ENCODE measurements at places on chromosomes 5 and 9.

GRCh38 chr5:113276001-113276400 lies 158.8 kb downstream of the TSSK1B start:
- no peak for DNase-seq

DNA sequence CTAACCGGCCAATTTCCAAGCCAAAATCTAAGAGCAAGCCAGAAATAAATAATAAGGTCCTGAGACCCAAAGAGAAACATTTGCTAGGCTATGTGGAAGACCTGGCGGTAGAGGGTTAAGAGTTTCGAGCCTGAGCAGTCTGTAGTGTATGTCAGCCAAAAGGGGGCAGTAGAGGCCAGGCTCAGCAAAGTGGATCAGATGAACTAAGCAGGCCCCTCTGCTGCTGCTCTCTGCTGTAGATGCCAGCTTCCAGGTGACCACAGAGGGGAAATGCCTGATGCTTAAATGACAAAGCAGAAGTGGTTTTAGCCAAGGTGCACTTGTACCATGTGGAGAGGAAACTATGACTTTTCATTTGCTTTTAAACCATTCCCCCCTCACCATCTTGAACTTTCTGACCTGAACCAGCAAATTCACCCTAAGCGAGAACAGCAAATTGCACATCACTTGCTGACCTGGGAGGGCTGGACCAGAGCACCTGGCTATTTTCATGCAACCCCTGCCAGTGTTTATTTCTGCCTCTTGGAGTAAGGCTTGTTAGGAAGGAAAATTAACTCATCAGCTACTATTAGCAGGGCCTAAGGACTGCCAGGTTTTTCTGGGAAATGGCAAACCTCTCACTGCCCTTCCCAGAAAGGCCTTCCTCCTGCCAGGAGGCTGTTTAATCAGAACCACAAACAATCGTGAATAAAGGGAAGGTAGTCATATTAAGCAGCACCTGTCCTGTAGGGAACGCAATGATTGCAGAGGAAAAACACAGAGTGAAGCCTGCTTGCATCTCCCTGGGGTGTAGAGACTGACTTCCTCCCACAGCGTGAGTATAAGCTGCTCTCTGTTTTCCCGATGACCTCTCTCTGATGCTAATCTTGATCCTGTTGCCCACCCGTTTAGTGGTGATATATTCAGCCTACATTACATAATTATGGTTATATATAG lies 818.2 kb downstream of the TLR4 start:
- no peak for DNase-seq

- no peak for DNase-seq
Observed at GRCh38 chr5:130462516-130462915, 558.3 kb downstream of the CHSY3 start.

DNA sequence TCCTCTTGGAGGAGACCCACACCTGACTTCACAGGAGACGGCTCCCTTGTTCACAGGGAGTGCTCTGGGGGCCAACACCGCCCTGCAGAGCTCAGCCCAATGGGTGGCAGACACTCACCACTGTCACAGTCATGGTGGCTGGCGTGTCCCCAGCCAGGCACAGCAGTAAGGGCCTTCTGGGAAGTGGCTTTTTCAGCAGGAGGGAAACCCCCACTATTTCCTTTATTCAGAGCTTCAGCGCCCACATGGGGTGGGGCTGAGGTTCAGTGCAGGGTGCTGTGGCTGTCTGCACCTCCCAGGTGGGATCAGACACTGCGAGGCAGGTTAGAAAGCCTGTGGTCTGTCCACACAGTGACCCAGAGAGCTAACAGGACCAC lies 3.6 kb upstream of the SNAPC4 start:
- DNase-seq, result no peak

GRCh38 chr5:75510417-75510835 lies 1.0 kb downstream of the CERT1 start:
- peak; percentile 1 for DNase-seq

DNA sequence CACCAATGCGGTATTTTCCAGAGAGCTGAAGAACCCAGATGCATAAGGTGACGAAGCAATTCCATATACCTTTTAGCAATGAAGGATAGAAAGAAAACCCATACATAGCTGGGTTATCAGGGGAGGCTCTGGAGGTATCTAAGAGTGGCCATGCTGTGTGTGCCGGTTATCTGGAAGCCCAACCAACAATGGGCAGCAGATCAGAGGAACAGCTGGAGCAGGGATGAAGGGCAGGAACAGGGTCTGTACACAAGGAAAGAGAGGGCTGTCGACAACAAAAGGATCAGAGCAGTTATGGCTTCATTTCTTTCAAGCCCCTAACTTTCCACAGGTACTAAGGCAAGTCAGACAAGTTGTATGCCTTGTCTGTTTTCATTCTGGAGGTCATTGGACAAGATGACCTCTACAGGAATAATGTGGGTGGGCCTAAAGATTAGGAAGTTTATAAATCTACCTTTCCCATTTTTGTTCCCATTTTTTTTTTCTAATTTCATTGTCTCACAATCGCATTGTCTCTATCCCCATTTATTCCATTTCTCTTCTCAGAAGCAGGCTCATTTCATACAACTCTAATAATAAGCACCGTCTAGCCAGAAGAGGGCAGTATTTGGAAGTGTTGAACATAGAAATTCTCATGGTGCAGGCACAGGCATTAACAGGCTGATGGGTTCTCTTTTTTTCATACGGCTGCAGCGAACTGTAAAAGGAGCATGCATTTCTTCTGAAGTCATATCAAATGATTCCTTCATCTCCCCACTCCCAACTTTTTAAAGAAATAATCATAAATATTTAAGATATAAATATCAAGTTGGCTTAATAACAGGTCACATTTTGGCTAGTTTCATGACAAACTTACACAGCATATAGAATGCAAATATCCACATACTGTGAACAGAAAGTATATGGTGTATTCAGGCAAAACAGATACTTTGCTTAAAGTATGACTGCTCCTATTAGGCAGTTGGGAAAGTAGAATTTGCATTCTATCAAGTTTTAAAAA lies 63.5 kb downstream of the ZNF474 start:
- no peak for DNase-seq

- no peak for DNase-seq
Observed at GRCh38 chr9:76901801-76902200, 4.1 kb downstream of the PRUNE2 start.

GRCh38 chr5:142831009-142831383 lies 60.8 kb downstream of the ARHGAP26 start:
- no peak for DNase-seq

- DNase-seq, result no peak
Observed at GRCh38 chr5:138874771-138875551, at the start of gene LRRTM2. Gene LRRTM2, minus strand, starts transcription at chr5:138875335. Its CDS starts 424 bp downstream, at chr5:138874911.

GRCh38 chr9:19967216-19967887 lies 178.5 kb upstream of the SLC24A2 start:
- no peak for DNase-seq

DNA sequence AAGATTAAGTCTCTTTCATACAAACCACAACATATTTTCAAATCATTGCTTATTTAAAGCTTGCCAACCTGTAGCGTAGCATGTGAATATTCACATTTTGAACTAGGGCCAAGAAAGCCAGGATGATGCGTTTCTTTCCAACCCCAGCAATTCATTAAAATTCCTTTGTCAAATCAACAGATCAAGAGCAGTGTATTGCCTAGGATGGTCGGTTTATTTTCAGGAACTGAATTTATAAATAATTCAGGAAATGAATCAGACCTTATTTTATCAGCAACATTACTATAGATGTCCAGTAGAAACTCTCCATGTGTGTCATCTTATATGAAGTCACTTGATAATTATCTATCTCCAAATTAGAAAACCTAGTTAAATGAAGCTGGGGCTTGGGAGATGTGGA lies 13.2 kb upstream of the AUH start:
- no peak for DNase-seq

- no peak for DNase-seq
Observed at GRCh38 chr9:75894566-75894965, 4.1 kb downstream of the PCSK5 start.

DNA sequence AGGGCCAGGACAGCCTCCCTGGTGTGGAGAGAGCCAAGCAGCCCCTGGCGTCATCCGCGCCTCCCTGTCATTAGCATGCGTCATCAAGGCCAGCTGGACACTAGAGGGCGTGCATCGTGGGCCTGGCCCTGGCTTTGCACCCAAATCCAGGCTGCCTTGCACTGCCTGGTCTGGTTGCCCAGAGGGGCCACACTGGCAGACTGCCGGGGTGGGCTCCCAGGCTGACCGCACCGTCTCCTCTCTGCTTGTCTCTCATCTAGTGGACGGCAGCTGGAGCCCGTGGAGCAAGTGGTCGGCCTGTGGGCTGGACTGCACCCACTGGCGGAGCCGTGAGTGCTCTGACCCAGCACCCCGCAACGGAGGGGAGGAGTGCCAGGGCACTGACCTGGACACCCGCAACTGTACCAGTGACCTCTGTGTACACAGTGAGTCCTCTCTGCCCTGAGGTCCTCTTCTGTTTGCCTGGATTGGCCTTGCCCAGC lies 29.0 kb downstream of the HK3 start:
- no peak for DNase-seq

DNA sequence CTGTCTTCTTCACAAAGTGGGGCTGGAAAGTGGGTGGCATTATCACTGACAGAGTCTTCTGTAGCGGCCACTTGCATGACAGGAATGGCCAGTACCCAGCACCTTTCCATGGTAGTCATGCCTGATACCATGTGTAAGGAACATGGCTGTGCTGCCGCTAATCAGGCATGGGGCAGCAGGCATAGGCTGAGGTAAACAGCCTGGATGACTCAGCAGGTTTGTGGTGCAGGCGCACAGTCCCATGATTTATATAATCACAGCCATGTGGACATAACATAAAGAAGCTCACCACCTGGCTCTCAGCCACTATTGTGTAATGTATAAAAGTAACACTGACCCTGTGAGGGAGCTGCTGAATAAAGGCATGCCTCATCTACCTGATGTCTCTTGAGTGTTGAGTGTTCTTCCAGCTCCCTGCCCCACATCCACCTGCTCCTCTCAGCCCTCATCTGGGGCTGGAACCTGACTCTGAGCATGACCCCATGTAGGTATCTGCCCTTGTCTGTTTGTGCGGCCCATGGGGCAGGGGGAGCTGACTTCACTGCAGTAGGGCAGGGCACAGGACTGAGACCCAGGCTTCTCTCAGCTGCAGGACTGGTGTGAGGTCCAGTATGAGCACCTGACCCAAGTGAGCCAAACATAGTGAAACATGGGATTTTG lies 13.2 kb upstream of the ICE1 start:
- DNase-seq, result no peak

- peak; percentile 22 for DNase-seq
Observed at GRCh38 chr5:142716963-142717362, 31.1 kb upstream of the FGF1 start.

GRCh38 chr9:37902796-37903646 lies 906 bp downstream of the SLC25A51 start:
- no peak for DNase-seq

DNA sequence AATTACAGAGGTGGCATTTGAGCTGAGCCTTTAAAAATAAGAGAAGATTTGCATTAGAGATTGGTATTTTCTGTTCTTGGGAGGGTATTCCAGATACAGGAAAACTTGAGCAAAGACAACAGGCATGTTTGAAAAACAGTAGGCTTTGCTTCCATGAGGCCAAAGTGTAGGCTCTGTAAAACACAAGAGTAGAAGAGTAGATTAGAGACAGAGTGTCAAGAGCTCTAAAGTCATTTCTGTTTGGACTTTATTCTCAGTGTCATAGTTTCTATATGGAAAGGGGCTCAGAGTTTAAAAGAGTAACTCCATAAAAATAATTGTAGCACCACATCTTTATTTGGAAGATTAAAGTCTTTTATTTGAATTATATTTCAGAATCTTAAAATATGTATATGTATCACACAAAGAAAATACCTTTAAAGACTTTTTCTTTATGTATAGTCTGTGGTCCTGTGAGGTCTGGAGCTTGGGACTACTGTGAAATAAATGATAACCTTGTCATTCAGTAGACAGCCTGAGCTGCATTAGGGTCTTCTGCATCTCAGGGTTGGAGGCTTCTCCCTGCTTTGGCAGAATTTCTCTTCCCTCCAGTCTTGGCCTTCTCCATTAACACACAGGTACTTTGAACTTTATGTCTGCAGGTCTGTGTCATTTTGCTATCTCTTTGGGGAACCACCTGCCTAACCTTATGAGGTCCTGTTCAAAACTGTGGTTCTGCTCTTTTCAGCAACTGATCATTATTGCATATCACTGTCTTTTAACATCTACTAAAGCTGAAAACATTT lies 73.6 kb downstream of the ZSWIM6 start:
- DNase-seq, result no peak

DNA sequence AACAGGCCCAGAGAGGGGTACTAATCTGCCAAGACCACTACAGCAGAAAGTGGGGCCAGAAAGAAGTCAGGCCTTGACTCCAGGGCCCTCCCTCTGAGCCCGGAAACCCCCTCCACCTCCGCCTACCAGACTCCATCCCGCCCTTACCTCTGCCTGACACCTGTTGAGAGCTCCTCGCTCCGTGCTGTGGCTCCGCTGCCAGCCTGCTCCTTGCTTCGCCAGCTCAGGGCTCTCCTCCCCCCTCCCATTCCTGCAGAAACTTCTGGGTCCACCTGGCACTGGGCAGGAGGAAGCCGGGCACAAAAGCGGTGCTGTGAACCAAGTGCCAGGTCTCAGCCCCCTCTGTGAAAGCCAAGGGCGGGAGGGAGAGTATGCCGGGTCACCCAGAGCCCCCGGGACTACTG lies 6.4 kb upstream of the ST6GALNAC6 start:
- no peak for DNase-seq

DNA sequence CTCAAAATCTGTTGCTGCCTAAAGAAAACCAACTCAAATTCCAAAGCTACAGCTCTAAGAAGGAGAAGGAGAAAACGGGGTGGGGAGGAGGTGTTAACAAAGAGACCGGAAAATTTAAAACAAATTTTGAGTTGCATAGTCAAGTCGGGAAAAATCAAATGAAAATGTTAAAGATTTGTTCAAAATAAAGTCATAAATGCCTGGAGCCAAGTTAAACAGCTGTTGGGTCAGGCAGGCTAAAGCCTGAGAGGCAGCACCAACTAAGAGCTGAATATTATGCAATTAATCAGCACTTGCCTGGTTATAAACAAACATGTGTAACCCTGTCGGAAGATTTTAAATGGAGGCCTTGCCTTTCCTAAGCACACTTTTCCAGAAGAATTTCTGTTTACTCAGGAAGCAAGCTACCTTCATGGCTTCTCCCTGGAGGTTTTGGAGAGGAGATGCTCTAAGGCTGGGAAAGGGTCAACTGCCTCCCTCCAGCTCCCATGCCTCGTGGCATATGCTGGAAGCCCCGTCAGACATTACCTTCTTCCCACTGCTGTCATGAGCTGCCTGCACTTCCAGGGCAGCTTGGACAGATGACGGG lies 270.5 kb downstream of the DMRT2 start:
- DNase-seq, result no peak
